ENCODE measurements at places on chromosomes 4 and X.

- no peak for DNase-seq
Observed at GRCh38 chr4:98510340-98510739, 148.1 kb downstream of the TSPAN5 start.

- DNase-seq: no peak
Observed at GRCh38 chrX:115679460-115679859, 118.5 kb downstream of the PLS3 start.

GRCh38 chr4:154982187-154983047, 201.3 kb downstream of the RBM46 start:
- DNase-seq: peak; percentile 0

DNA sequence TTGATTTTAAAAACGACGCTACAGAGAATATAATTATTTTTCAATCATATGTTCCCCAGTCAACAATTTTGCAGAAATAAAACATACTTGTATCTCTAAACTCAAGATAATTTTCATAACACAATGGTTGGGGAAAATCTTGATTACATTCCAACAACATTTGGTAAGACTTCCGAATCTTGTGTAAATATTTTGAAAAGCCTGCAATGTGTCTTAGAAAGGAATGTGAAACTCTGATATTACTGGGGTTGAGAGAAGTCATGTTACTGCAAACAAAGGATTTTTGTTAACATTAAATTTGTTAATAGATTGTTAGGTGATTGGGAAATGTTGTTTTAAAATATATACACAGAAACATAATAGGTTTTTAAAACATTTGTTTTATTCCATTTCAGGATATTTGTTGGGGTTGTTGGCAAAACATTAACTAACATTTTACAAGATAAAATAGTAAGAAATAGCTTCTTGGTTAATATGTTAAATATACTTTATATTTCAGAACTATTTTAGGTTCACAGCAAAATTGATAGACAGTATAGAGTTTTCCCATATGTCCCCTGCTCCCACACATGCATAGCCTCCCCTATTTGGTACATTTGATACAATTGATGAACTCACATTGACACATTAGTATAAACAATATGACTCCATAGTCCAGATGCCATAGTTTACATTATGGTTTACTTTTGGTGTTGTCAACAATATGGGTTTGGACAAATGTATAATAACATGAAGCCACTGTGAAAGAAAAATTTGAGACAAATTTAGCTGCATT, 218.6 kb upstream of the FAM47A start:
- DNase-seq: no peak

DNA sequence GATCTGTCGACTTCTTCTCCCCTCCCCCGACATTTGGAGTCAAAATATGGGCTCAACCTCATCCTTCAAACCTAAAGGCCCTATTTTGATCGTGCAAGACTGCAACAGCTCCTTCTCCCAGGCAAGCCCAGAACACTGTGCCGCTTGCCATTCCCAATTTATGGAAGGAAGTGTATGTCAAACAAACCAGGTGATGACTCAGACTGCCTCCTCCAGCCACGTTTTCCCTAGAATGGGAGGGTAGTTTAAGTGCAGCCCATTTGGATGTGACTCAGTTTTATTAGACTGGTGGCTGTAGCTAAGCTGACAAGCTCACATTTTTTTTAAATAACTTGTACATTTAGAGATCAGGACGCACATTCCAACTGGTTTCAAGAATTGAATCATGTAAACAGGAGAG, 570.4 kb upstream of the DIPK2B start:
- DNase-seq: no peak

DNA sequence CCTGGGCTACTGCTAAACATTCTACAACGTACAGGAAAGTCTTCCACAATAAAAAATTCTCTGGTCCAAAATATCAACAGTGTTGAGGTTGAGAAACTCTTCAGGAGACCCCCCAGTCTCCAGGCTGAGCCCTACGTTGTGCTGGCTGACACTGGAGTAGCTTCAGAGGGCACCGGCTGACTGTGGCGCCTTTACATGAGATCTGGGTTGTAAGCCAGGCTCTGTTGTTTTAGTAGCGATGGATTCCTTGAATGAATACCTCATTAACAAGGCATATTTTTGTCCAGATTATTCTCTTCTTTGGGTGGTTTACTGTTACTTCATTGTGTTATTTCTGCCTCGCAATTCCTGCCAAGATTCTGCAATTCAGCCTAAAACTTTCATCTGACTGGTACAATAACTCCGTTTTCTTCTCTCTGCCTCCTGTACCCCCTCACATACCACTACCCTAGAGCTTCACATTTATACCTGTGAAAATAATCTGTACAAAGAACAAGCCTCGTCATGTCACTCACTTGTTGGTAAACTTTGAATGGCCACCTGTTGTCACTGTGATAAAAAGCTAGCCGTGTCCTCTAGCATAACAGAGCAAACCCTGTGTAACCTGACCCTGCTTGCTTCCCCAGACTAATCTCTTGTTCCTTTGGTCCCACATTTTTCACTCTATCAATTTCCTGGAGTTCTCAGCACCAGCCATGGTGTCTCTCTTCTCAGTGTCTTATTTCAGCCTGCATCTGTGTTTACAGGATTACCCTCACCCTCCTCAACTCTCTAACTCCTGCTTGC, 1476.1 kb upstream of the TENM3 start:
- DNase-seq: no peak

GRCh38 chrX:124720532-124720931, 374.2 kb downstream of the SH2D1A start:
- DNase-seq: no peak

GRCh38 chr4:165137205-165137604, 24.5 kb upstream of the TMEM192 start:
- DNase-seq: no peak

GRCh38 chr4:81440949-81441348, 30.8 kb downstream of the RASGEF1B start:
- no peak for DNase-seq

DNA sequence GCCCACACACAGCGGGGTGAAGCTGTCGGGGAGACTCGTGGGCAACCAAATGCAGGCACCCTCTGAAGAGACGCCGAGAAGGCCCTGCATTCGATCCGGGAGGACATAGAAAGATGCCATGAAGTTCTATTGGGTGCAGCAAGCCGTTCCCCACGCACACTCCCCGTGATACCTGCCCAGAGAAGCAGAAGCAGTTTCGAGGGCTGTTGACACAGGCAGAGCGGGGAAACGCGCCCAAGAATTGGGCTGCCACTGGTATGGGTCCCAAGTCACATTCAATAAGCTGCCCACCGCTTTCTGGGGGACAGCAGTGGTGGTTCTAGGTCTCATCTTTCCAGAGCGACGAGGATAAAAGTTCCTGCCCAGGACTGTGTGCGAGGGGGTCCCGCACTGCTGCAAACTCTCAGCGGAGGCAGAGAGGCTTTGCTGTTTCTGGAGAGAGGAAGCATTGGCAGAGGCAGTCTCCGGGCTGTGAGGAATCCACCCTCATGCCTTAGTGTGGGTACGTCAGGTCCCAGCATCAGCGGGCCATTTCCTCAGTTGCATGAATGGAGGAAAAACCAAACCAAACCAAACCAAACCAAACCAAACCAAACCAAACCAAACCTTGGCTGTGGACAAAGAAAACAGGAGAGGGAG, 10.1 kb downstream of the PITX2 start:
- DNase-seq: no peak

GRCh38 chrX:56000729-56001128, 231.4 kb upstream of the KLF8 start:
- no peak for DNase-seq

- DNase-seq: no peak
Observed at GRCh38 chr4:21656832-21657231, 291.7 kb downstream of the KCNIP4 start.

GRCh38 chr4:172680691-172681090, 487.9 kb upstream of the GALNT7 start:
- DNase-seq: no peak

GRCh38 chr4:110347805-110348204, 128.2 kb upstream of the ENPEP start:
- DNase-seq: no peak

DNA sequence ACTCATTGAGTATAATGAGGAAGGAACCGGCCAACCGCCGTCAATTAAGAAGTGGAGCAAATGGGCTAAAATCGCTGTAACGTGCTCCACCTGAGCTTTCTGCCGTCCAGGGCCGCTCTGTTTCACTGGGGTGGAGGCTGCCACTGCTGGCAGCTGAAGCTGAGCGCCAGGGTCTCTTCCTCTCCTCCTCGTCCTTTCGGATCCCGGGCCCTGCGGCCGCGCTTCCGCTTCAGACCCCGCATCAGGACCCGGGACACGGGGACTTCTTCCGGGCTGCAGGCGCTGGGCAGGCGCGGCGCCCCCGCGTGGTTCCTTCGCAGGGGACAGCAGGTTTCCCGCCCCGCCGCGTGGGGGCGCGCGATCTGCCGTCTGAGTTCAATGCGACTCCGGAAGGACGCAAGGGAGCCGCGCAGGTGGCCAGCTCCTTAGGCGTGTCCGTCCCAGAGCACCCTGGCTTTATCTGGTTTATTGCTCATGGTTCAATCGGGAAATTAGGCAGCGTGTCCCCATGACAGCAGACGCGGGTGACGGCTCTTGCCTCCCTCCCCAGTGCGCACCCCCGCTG, 519.8 kb downstream of the TRIML1 start:
- no peak for DNase-seq

- no peak for DNase-seq
Observed at GRCh38 chr4:51931461-51931860, 88.5 kb downstream of the DCUN1D4 start.

GRCh38 chr4:76784237-76784636, 113.7 kb downstream of the SOWAHB start:
- no peak for DNase-seq

DNA sequence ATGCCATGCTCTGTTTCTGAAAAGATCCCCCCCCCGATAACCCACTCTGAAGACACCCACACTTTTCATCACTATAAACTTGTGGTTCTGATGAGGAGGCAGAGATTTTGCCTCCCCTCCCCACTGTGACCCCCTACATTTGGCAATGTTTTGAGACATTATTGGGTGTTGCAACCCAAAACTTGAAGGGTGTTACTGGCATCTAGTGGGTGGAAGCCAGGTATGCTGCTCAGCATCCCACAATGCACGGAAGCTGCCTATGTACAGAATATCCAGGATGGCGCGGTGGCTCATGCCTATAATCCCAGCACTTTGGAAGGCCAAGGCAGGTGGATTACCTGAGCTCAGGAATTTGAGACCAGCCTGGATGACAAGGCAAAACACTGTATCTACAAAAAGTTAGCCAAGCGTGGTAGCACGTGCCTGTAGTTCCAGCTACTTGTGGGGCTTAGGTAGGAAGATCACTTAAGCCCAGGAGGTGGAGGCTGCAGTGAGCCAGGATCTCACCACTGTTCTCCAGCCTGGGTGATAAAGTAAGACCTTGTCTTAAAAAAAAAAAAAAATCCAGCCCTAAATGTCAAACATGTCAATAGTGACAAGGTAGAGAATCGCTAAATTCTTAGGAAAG, 87.3 kb downstream of the SCD5 start:
- DNase-seq: no peak

DNA sequence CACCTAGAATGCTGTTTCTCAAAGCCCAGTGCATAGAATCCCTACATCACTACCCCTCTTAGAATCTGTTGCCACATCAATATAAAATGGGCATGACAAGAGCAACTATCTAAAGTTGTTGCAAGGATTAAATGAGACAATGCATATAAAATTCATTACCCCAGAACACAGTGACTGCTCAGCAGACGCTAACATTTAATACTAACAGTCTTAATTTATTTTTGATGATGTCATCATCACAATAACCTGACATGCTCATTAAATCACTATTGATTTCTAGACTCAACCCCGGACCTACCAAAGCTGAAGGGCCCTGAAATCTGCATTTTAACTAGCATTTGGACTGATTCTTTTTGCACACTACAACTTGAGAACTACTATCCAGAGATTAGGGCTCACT, 3.9 kb downstream of the ARSJ start:
- no peak for DNase-seq

DNA sequence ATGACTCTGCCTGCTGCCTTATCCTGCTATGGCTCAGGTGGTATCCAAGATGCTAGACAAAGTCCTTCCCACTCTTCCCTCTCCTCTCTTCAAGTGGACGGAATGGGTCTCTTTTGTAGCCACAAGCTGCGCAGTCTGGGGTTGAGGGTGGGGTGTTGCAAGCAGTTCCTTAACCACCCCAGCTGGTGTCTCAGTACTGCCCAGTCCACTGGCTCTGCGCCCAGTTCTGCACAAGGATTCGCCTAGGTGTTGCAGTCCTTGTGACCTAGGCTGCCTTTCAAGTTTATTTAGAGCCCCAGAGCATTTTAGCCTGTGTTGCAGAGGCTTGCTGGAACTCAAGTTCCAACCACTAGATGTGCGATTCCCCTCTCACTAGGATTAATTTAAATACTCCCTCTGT, 120.7 kb downstream of the NEXMIF start:
- DNase-seq: no peak

DNA sequence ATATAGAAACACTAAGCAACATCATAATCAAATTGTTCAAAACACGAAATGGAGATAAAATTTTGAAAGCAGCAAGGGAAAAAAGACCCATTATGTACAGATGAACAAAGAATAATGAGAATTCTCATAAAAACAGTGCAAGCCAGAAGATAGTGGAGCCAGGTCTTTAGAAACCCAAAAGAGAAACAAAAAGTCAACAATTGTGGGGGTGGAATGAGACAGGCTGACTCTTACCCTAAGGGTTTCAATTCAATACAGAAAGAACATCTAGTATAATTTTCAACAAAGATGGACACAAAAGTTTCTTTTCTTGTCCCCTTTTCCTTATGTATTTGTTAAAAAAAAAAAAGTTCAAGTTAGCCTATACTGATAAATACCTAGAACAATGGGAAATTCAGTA, 34.0 kb upstream of the MAGEB2 start:
- DNase-seq: no peak

DNA sequence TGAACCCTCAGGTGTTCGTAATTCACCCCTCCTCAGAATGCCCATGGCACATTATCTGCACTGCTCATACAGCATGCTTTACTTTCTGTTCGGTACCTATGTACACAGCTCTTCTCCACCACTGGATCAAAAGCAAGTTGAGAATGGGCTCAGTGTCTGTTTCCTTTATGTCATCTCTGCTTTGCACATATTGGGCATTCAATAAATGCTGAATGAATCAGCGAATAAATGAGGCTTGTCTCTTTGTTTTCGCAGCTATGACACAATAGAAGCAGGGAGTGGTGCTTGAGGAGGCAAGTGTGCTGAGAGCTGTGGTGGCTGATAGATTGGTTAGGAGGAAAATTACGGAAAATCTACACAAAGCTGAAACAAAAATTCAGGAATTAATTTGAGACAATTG, 109.1 kb upstream of the VMA21 start:
- no peak for DNase-seq

DNA sequence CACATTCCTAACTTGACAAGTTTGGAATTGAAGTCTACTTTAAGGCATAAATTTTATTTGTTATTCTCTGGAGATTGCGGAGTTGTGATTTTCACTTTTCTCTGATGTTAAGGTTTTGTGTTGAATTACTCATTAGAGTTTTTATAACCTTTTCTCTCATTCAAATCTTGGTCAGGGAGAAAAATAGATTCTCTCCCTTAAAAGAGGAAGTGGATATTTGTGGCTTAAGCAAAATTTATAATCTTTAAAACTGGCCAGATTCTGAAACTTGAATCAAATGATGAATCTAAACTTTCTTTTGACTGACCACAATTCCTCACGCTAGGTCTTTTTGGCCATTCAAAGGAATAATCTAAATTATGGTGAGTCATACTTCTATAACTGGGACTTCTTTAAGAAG, 361.4 kb downstream of the TEX13C start:
- no peak for DNase-seq

Measured in stimulated activated CD4-positive, alpha-beta T cell treated with anti-CD3 and anti-CD28 coated beads, TNF-alpha, amount 100 ng/mL, for 48 hours (primary cell).